ENCODE measurements at places on chromosomes 16 and 17.

DNA sequence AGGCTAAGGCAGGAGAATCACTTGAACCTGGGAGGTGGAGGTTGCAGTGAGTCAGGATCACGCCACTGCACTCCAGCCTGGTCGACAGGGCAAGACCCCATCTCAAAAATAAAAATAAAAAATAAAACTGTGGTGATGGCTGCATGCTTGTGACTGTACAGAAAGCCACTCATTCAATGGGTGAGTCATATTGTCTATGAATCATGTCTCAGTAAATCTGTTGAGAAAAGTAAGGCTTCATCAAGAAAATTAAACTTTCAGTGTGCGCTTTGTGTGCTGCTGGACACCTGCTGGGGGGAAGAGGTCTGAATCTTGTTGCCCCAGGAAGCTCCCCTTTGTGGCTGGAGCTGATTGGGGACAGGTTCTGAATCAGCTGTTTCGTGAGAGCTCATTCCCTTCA is 11.3 kb downstream of the NUBP1 start:
- DNase-seq: peak; percentile 58

DNA sequence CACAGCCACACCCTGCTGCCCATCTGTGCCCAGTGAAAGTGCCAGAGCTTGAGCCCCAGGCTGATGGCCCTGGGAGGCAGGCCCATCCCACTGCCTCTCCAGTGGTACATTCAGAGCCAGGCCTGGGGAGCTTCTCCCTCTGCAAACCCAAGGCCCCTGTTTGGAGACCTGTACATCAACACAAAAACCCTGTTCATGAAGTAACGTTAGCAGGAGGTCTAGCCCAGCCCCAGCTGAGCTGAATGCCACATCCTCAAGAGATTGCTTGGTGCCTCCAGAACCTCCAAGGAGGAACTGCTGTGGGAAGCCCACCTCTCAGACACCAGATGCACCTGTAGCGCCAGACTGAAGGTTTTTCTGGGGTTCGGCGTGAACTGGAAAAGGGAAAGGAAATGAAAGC is 31.5 kb downstream of the C16orf78 start:
- no peak for DNase-seq

DNA sequence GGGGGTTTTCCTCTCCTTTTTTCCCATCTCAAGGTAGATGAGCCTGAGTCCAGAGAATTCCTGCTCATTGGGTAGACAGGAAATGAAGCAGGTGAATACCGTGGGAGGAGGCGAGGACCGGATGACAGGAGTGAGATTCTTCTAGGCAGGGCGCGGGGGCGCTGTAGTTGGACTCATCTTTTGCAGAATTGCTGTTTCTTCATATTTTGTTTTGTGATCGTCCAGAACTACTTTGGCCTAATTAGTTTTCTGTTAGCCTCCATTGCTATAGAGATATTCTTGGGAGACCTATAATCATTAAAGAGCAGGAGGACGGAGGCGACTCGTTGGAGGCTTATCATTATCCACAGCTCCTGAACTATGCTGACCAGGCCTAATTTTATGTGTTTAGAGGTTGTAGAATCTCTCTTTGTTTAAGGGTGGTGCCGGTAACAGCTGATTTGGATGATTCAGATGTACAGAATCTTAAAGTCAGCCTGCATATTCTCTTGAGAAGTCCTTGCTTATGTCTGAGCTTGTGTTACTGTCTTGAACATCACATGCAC is 650 bp downstream of the ATP6V0A1 start:
- peak; percentile 77 for DNase-seq

- peak; percentile 48 for DNase-seq
Measured at GRCh38 chr17:35242158-35242804, 591 bp upstream of the SLFN5 start.

DNA sequence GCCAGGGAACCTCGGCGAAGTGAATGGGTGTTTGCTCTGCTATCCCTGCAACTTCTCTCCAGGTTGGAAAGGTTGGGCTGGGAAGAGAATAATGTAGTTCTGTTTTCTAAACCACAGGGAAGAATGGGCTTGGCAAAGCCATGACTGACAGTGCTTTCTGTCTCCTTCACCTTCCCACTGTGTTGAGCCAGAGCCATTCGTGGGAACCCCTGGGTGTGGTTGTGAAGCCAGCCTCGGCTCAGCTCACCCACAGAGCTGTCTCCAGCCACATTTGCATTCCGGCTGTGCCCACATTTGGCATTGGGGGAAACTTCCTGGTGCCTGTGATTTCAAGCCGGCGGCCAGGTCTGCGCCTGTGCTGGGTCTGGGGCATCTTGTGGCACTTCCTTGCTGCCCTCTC is 39.9 kb downstream of the BAIAP2 start:
- no peak for DNase-seq

GRCh38 chr17:42342242-42343008 is 45.8 kb downstream of the STAT3 start:
- DNase-seq: no peak

GRCh38 chr16:15739950-15740349 is 89.9 kb downstream of the NDE1 start:
- no peak for DNase-seq

- DNase-seq: no peak
Measured at GRCh38 chr17:48593126-48593829, at the start of gene HOXB5. Gene HOXB5, minus strand, starts transcription at chr17:48593779. Its CDS starts 97 bp downstream, at chr17:48593682.

- DNase-seq: no peak
Measured at GRCh38 chr17:41567317-41567716, 4.5 kb downstream of the KRT9 start.

DNA sequence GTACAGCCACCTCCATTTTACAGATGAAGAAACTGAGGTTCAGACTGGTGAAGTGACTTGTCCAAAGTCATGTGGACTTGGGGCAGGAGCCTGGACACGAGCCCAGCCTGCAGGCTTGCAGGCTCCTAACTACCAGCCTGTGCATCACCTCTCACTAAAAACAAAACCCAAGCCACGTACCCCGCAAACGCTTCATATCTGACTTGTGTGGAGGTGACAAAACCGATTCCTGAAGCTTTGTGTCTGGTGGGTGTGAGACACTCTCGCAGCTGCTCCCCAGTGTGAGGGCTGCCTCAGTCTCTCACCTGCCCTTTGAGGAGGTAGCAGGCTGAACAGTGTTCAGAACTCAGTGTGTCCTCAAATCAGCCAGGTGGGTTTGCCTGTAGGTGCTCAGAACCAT is 8.4 kb downstream of the HNF1B start:
- DNase-seq: no peak

DNA sequence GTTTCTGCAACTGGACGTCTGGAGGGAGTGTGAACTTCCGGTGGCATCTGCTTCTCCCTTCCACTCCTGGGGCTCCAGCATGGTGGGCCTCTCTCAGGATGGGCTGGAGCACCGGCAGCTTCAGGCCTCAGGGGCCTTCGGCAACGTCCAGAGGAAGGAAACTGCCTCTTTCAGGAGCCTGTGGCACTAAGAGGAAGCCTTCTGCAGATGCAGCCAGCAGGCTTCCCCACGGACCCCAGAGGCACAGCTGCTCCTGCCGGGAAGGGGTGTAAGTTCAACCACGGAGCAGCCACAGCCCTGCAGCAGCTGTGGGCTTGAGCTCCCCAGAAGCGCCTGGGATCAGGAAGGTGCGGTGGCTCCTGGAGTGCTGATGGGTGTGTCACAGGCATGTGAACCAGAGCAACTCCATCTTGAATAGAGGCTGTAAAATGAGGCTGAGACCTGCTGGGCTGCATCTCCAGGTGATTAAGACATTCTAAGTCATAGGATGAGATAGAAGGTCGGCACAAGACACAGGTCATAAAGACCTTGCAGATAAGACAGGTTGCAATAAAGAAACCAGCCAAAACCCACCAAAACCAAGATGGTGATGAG is 50.8 kb upstream of the KLHDC4 start:
- no peak for DNase-seq

- DNase-seq: no peak
Measured at GRCh38 chr17:67569015-67569451, 148.7 kb upstream of the NOL11 start.

- no peak for DNase-seq
Measured at GRCh38 chr17:44935116-44935515, 12.5 kb downstream of the KIF18B start.

DNA sequence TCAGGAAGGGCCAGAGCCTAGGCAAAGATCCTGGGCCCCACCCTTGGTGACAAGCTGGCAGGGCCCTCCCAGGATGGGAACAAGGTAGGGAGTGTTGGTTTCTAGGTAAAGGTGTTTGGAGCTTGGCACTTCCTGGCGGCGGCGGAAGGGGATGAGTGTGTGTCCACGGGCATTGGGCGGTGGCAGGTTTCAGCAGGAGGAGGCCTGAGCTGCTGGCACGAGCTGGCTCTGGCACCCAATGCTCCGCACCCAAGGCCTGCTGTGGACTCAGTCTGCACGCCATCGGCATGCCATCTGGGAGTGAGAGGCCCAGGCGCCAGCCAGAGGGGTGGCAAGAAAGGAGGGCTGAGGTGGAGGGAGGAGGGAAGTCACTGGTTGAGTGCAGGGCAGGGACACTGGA is 46.9 kb upstream of the TAC4 start:
- no peak for DNase-seq

DNA sequence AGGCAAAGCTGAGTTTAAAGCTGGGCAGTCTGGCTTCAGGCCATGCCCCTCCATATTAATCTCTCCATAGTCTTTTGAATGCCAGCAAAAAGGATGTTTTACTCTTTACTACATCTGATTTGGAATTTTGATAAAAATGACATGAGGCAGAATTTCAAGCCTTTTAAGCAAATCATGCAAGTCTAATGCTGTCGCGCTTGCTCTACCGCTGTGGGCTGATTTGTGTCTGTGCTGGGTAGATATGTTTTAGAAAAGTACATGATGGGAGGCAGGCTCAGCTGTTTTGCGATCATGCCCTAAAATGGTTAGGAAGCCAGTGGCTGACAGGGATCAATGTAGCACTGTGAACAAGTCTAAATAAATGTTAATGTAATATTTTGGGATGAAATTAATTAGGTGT is 311.9 kb downstream of the CA10 start:
- DNase-seq: no peak

DNA sequence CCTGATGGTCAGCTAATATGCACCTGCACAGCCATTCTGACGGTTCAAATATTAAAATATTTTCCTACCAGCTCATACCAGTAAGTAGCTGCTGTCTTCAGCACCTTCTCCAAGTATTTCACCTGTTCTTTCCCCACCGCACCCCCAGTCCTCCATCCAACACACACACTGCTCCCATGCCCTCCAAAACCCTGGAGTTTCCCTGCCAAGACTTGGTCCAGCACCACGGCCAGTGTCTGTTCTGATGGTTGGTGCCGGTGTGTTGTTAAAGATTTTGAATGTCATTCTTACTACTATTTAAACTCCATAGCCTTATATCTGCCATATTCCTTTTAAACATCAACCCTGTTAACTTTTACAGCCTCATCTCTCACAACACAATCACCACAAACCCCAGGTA is 142.4 kb downstream of the GSG1L start:
- DNase-seq: no peak

- DNase-seq: no peak
Measured at GRCh38 chr16:22320572-22321339, 23.5 kb downstream of the POLR3E start.

GRCh38 chr16:64983963-64984362 is 137.9 kb downstream of the CDH11 start:
- DNase-seq: peak; percentile 93

DNA sequence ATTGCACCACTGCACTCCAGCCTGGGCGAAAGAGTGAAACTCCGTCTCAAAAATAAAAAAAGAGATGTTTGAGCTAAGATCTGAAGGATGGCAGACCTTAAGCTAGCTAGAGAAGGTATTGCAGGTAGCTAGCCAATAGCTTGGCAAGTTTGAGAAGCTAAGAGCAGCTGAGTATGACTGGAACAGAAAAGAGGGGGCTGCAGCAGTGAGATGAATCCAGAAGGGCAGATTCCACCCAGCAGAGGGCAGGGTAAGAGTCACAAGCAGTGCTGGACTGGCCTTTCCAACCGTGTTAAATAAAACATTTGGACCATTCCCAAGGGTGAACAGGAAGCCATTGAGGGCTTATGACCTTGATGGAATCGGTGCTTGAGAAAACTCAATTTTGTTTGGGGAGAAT is 5.7 kb upstream of the PHAF1 start:
- DNase-seq: peak; percentile 49

GRCh38 chr16:70805787-70806186 is 4.8 kb upstream of the VAC14 start:
- DNase-seq: peak; percentile 93

GRCh38 chr17:81135505-81136278 is 29.6 kb upstream of the PVALEF start:
- DNase-seq: no peak

DNA sequence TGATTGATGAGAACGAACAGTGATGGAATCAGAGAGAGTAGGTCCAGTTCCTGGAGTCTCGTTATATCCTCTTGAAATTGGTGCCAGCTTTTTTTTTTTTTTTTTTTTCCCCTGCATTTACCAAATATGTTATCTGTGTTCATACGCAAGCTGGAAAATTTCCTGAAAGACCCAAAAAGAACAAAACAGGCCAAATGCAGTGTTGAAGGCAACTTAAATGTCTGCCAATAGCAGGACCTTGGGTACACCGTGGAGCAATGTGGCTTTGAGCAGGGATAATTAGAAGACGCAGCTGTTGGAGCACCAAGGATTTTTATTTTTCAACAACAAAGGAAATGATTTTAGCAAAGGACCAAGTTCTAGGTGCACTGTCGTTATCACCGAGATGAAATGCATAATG is 105.0 kb downstream of the ABCC6 start:
- DNase-seq: no peak

- DNase-seq: no peak
Measured at GRCh38 chr17:31433091-31433790, 41.8 kb downstream of the RAB11FIP4 start.
